ENCODE measurements at places on chromosomes 2 and 18.
A peak's percentile ranks its signal among the peaks of the same experiment; 100 is the strongest.

- DNase-seq, result no peak
Measured at GRCh38 chr2:86056590-86057331, 48.9 kb downstream of the POLR1A start.

DNA sequence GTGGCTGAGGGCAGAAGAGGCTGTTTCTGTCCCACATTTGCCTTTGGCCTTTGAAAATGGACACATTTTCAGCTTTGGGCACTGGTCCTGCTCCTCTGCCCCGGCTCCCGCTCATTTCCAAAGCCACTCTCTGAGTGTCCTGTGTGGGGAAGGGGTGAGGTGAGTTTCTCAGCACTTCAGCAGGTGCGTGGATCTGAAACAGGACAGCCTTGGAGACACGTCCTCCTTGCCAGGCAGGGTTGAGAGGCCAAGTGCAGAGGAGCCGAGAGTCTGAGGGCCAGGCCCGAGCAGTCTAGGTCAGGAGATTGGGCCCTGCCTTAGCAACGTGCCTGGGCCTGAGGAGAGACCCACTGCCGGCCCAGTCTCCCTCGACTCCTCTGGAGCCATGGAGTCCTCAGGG lies 21.9 kb upstream of the ALPI start:
- no peak for DNase-seq

- DNase-seq, result no peak
Measured at GRCh38 chr2:171271971-171272436, 111.3 kb upstream of the TLK1 start.

DNA sequence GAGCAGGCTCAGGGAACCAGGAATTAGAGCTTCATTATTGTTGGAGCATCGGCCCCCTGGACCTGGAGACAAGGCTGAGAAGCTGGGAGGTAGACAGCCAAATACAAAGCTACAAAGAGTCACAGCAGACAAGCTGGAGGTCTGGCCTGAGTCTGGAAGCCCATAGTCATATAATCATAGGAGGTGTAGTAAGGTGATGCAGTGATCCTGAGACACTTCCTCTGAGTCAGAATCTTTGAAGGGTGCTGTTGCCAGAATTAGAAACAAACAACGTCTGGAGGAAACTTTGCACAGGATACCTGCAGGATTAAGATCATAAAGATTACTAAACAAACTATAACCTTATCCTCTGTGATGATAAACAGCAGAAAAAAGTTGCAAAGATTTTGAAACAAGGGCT lies 213.8 kb downstream of the DSC3 start:
- no peak for DNase-seq

DNA sequence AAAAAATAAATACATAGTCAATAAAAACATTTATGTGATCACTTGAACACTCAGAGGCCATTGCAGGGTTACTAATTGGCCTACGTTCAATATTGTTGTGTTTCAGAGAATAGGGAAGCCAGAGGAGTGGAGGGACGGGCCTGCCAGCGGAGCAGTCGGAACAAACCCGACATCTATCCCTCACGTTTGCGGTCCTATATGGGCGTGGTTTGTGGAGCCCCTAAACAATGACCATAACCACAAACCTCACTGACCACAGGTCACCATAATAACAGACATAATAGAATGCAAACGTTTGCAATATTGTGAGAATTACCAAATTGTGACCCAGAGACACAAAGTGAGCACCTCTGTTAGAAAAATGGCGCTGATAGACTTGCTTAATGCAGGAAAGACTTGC lies 19.5 kb upstream of the ZNF516 start:
- no peak for DNase-seq

DNA sequence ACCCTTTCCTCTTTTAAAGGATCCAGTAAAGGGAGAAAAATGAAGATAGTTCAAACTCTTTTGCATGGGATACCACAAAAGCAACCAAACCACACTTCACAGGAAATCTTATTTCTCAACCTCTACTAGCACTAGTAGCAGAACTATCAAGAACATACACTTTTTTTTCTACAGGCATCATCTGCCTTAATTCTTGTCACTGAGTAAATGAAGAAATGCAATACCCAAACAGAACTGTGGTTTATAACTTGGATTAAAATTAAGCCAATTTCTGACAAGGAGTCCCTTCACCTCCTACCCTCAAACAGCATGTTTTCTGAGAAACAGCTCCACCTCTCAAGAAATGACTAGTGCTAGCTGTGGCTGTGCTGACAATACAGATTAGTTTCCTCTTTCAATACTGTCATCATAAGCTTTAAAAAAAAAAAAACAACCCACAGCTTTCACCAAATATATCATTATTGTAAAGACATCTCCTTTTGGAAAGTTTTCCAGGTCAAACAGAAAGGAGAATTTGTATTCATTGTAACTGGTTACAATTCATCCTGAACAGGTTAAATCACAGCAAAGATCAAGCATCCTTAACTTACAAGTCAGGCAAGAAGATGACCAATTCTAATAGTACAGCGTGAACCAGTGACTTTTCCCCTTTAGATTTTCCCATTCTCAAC lies 44.4 kb downstream of the PTPN2 start:
- DNase-seq, result peak; percentile 51

DNA sequence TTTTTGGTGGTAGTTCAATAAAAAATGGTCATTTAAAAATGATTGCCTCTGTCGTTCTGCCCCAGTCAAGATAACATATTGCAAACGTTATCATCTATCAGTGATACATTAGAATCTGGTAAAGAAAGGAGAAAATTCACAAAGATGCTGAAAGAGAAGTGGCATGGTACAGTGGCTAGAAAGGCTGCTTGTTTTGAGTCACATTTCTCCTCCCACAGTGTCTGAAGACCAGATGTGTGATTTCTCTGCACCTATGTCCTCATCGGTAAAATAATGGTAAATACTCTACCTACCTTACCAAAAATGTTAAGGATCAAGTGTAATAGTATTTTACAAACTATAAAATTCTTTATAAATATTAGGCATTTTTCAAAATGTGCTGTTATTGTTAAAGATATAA lies 76.1 kb upstream of the NOSTRIN start:
- no peak for DNase-seq

GRCh38 chr18:43793910-43794309 lies 516.6 kb upstream of the SYT4 start:
- no peak for DNase-seq

GRCh38 chr18:68948622-68949021 lies 150.7 kb downstream of the CCDC102B start:
- no peak for DNase-seq

DNA sequence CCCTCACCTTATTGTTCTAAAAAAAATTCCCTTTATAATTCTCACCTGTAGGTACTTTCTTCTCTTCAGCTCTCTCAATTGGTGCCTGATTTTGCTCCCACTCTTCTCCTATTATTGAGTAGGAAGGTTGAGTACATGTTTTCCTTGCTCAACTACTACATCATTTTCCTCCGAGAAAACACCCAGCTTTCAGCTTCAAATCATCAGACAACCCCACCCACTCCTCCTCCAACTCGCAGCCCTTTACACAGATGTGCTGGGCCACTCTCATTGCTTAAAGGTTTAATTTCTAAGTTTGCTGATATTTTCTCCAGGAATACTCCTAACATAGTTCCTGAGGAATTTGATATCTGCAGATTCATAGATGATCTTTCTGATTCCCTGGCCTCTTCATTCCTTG lies 734.4 kb upstream of the ZEB2 start:
- no peak for DNase-seq

GRCh38 chr18:61842146-61842545 lies 50.7 kb downstream of the RNF152 start:
- DNase-seq, result no peak

DNA sequence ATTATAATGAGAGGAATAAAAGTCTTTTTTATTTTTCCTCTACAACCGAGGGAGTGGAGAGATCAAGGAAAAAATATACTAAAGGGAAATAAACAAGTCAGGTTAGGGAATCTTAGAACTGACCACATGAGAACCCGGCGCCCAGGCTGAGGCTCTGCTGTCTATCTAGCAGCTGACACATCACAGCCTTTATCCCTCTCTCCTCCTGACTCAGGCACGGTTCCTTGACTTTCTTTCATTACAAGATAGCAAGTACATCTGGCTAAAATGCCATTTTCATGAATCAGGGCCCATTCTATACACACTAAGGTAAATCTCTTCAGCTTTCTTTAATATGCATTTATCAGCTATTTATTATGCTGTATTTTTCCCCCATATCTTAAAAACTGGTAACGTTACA lies 296.0 kb downstream of the TMX3 start:
- DNase-seq, result no peak

GRCh38 chr2:290090-290722 lies 2.3 kb upstream of the ALKAL2 start:
- peak; percentile 33 for DNase-seq

GRCh38 chr2:189552991-189553404 lies 27.6 kb downstream of the SLC40A1 start:
- no peak for DNase-seq

DNA sequence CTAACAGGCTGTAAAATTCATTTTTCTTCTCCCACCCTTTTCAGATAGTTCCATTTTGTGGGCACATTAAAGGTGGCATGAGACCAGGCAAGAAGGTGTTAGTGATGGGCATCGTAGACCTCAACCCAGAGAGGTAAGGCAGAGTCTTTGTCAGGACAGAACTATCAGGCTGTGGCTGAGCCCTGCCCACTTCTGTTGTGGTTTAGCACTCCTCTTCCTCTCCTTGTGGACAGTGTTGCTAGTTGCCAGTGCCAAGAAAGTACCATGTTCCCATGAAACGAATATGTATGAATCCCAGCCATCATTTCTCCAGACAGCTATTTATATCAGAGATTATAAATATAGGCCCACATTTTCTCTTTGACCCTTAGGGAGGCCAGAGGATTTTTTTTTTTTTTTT lies 1.6 kb downstream of the LGALSL start:
- no peak for DNase-seq

DNA sequence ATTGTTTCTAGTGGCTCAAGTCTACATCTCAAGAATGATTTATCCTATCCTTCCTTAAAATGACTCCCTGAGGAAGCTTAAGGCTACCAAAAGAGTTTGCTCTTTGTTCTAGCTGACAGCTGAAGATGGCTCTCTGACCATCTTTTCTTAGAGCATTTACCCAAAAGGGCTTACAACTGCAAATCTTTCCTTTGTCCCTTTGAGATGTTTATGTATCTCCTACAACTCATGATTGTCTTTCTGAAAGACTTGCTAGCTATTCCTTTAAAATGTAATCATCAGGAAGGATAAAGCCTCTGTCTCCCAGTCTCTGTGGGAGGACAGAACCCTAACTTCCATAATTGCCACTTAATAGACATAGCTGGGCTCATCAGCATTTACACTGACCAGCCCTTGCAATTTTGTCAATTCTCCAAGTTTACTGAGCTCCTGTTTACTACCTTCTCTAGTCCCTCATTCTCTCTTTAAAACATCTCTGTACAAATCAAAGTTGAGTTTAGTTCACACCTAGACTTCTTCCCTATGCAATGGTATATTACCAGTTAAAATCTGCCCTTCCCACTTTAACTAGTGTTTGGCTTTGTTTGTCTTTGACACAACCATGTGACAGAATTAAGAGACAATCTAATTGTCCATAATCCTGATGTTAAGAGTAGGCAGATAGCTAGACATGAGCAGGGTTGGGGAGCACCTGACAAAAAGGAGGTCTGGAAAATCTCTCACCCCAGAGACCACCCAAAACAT lies 188.2 kb downstream of the PTH2R start:
- no peak for DNase-seq

DNA sequence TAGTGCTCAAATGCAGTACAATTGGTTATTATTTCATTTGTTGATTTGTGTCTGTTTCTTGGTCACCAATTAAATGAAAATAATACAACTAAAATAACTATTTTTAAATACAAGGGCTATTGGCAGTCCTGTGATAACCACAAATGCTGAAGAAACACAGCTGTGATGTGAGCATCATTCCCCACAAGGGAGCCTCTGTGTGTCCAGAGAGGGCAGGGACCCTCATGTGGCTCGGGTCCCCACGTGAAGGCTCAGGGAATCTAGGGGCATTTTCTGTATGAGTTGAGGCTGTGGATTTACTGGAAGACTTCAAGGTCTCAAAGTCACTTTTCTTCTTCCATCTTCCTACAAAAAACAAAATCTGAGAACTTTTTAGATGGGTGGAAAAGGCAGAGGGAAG lies 316.1 kb upstream of the RAB12 start:
- DNase-seq, result no peak

- no peak for DNase-seq
Measured at GRCh38 chr2:40228310-40228709, 223.6 kb downstream of the SLC8A1 start.

DNA sequence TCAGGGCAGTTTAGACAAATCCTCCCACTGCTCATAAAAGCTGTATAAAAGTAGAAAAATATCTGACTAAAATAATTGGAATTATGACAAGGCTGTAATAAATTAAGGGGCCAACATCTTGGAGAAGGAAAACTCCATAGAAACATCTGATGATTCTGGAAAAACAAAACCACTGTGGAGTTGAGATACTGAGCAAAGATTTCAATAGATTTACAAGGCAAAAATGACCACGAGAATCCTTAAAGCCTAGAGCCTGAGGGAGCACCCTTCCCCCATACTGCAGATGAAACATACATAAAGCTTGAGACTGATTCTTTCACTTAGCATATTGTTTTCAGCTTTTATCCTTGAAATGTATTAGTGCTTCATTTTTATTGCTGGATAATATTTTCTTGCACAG lies 286.4 kb upstream of the MMADHC start:
- no peak for DNase-seq

- no peak for DNase-seq
Measured at GRCh38 chr2:198337368-198337767, 533.0 kb downstream of the PLCL1 start.

- DNase-seq, result no peak
Measured at GRCh38 chr2:192072261-192072660, 122.5 kb downstream of the TMEFF2 start.

DNA sequence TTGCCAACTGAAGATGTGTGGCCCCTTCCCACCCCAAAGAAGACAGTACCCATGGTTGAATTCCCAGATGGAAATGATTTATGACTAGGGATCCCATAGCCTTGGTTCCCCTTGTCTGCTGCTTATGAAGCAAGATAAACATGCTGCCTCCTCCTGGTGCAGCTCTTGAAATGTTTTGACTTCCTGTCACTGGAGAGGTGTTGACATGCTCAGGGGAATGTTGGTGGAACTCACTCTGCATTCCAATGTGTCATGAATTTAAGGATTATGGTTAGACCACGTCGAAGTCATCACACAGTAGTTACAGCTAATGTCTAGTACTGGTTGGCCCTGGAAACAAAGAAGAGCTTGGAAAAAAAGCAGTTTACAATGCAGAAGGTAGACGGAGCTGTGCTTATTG lies 69.0 kb upstream of the FAM110C start:
- no peak for DNase-seq

GRCh38 chr2:166070231-166070630 lies 57.6 kb downstream of the SCN1A start:
- no peak for DNase-seq

- DNase-seq, result no peak
Measured at GRCh38 chr2:64615844-64616536, 37.7 kb downstream of the SERTAD2 start.

GRCh38 chr2:206354129-206354528 lies 79.7 kb downstream of the ZDBF2 start:
- DNase-seq, result no peak

DNA sequence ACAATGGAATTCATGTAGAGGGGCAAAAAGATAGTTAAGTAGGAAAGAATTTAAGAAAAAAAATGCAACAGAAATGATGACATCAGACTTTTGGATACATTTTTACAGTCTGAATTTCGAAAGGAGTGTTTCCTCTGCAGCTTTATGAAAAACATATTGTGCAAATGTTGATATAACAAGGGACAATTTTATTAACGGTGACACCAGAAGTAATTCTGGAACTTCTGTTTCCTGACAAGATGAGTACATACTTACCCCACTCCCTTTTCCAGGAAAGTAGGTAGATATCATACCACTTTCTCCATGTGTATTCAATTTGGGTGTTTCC lies 369.6 kb downstream of the FBXO15 start:
- DNase-seq, result no peak

All from stimulated activated CD4-positive, alpha-beta T cell treated with anti-CD3 and anti-CD28 coated beads, Interleukin-4, amount 100 ng/mL, for 4 hours (primary cell).